ENCODE measurements at places on chromosomes 11 and 22.

DNA sequence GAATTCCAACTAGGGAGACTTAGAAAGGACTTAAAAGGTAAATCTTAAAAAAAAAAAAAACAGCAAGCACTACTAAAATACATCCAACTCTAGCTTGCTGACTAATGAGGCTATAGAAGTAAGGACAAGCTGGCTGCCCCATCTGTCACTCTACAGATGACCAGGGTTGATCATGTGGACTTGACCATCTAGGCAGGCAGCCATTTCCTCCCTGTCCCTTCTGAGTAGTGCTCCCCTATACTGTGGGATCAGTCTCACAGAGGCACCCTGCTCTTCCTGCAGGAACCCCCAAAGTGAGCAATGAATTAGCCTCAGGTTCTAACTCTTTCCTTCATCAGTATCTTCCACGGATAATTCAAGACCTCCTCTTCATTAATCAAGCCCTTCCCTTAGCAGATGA, 12.3 kb downstream of the SLC1A2 start:
- DNase-seq = no peak

GRCh38 chr11:30406978-30407762, 84.3 kb downstream of the ARL14EP start:
- DNase-seq = no peak

GRCh38 chr22:37174964-37175363, 13.1 kb downstream of the C1QTNF6 start:
- peak; percentile 27 for DNase-seq

DNA sequence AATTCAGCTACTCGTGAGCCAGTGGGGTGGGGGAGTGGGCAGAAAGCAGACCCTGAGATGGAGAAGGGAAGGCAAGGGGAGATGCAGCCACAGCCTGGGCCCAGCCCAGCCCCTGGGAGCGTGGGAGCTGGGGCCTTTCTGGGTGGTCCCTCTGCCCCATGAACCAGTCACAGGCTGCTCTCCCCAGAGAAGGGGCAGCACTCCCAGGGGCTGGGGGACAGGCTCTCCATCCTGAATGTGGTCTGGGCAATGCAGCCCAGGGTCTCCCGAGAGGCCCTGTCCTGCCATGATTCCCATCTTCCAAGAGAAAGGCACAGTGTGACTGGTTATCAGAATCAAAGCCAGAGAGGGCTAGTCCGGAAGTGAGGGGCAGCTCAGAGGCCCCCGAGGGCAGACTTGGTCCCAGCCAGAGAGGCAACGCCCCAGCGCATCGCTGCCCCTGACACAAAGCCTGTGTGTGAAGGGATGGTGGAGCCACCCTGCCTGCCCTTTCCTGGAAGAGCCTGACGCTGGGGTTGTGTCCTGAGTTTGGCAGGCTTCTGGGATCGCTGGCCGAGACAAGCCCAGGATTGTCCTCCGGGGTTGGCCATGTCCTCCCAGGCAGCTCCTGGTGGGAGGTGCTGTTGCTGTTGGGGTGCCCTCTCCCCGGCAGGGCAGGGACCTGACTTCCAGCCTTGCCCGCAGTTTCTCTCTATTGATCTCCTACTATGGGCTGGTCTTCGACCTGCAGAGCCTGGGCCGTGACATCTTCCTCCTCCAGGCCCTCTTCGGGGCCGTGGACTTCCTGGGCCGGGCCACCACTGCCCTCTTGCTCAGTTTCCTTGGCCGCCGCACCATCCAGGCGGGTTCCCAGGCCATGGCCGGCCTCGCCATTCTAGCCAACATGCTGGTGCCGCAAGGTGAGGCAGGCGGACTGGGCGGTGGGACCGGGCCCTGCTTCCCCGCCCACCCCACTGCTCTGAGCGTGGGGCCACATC, 23.8 kb upstream of the SLC22A12 start:
- DNase-seq = peak; percentile 82

GRCh38 chr11:62957147-62957546, 27.6 kb downstream of the SLC22A6 start:
- DNase-seq = no peak

DNA sequence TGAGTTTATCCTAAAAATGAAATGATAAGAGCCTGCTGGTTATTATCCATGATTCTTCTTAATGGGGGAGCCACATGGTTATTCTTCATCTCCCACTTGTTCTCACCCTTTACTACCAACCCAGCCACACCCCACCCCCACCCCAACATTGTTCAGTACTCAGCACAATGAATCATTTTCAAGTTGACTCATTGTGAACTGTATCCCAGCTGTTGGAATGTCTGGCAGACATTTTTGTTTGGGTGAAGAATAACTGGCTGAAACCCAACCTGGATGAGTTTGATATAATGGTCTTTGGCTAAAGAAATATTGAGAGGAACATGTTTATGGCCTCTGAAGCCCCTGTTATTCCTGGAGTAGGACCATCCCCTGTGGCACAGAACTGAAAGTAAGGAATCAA, 136.2 kb downstream of the ELP4 start:
- DNase-seq = no peak

DNA sequence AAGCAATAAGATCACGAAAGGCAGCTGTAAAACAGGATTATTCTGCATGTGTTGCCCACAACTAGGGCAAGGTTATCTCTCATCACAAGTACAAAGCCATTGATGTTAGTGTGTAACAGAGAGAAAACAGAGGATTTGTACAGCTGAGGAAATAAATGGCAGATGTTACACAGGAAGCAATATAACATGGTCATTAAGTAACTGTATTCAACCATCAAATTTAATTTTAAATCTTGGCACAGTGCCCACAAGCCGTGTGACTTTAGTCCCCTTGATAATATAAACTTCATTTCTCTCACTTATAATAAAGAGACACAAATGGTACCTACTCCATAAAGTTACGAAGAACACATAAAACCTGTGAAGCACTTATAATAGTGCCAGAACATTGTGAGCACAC, 17.3 kb downstream of the OR51E2 start:
- no peak for DNase-seq

GRCh38 chr22:42475122-42475521, 42.9 kb upstream of the NFAM1 start:
- no peak for DNase-seq

DNA sequence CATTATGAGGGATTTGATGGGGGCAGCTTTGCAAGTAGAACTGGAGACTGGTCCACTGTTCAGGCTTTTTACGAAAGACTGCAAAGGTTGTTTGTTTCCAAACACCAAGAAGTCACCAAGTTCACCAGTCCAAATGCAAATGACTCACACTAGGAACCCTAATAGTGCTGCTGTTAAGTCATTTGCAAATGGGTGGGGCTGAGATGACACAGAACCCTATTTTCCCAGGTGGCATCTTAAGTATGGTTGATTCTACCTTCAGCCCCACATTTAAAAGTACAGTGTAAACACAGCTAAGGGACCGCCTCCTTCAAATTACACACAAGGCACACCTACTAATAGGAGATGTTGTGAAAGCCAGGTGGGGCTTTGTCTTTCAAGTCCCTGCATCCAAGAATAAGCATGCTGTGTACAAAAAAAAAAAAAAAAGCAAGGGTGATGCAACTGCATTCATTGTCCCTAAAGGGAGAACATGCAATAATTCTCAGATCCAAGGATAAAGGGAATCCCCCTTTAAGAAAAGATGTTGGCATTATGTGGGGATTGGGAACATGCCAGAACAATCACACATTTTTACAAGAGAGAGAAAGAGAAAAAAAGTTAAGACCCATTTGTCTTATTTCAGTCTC, 27.3 kb downstream of the BDNF start:
- no peak for DNase-seq

GRCh38 chr11:62959422-62959980, 25.3 kb downstream of the SLC22A6 start:
- DNase-seq = no peak

GRCh38 chr22:32542677-32543357, 68.2 kb downstream of the FBXO7 start:
- no peak for DNase-seq

- no peak for DNase-seq
These were observed 5.6 kb downstream of the ZBTB16 start for GRCh38 chr11:114065094-114065493.

- no peak for DNase-seq
These were observed 1.6 kb downstream of the CECR2 start for GRCh38 chr22:17370766-17371432.

GRCh38 chr22:33564683-33565082, 355.6 kb downstream of the LARGE1 start:
- no peak for DNase-seq

DNA sequence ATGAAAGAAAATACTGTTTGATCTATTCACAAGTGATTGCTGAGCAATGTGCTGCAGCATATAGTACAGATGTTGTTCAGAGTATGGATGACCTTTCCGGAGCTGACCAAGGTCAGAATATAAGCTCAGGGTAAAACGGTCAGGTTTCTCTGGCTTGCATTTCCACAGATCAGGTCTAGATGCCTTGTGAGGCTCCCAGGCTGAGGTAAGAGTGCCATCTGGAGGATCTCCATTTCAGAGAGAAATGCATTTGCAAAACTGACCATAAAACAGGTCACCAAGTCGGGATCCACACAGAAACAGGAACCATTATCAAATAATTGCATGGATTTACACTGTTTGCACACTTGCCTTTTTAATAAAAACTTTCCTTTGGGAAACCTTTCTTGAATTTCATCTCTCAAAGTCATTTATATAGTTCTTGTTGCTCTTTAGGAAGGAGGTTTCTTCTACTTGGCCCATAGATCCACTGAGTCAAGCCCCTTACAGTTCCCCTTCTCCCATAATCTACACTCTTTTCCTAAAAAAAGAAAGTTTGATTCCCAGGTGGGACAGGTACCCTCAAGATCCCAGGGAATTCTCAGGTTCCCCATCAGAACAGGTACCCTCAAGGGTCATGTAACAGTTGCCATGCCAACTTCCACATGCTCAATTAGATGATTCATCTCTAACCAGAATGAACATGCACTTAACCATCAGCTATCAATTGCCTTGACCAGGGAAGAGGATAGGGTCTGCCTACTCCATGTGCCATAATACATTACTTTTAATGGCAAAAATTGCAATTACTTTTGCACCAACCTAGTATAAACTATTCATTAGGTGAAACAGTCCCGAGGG, 25.0 kb upstream of the TMPRSS5 start:
- DNase-seq = peak; percentile 62

- DNase-seq = no peak
These were observed 53.9 kb downstream of the MICAL2 start for GRCh38 chr11:12164061-12165014.

GRCh38 chr11:76008474-76008873, 193.5 kb downstream of the UVRAG start:
- no peak for DNase-seq

DNA sequence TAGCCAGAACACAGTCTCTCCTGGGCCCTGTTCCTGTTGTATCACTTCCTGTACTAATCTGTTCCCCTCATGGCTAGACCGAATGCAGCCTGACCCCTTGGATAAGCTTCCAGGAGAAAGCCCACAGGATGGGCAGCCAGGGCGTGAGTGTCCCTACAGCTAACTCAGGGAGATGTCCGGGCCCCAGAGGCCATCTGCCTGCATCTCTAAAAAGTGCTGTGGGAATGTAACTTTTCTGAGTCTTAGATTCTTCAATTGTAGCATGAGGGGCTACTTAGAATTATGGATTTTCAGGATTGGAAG, 7.7 kb upstream of the MALAT1 start:
- no peak for DNase-seq

All from SK-N-SH (cell line).